AG10803 (cell line): ENCODE measurements at places on chromosomes 3 and 15.

- peak; percentile 98 for DNase-seq
These were observed 6.3 kb upstream of the PKM start for GRCh38 chr15:72237029-72237852.

DNA sequence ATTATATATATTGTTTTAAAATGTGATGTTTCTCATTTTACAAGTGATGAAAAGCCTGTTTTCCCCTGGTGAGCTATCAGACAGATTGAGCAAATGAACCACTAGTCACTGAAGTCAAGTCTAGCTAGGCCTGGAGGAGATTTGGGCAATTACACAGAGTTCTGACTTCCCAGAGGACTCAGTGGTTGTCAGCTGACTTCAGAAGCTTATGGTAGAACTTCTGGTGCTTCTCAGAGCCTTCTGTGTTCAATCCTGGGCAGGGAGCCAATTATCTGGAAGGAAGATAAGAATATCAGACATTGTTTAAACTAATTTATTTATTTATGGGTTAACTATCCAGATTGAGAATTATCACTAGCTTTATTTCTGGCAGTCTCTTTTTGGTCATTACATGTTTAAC, 37.7 kb upstream of the NAALADL2 start:
- peak; percentile 3 for DNase-seq

GRCh38 chr15:72117486-72118016, 399 bp downstream of the MYO9A start:
- peak; percentile 78 for DNase-seq

DNA sequence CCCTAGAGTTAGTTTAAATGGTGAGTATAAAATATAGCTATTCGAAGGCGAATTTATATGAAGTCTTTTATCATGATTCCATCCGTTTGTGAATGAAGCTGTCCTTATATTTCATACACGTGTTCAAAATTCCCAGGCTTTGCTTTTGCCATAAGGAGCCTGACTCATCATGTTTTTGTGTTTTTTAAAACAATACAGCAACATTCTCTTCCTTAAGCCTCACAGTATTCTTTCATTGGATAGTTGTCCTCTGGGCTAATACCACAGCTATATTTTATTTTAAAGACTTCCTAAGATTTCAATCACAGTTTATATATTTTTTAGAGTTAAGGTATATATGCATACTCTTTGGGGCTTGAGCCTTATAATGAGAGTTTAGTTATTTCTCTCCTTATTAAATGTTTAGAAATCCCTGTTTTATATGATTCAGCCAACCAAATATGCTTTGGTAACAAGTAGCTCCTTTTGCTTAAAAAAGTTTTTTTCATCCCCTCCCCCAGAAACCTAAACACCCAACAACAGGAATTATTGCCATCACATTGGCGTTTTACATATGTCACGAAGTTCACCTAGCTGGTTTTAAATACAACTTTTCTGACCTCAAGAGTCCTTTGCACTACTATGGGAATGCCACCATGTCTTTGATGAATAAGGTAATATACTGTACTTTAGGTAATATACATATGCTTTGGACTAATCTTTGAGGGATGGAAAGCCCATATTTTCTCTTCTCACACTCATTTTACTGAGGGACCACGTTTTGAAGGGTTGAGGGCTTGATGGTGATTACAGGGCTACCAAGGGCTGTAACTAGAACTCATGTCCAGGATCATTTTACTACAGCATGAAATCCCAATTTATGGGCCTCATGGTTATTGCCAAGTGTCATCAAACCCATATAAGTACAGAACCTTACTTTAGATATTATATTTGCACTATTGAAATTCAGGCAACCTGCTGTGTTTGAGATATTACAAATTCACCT, 28.5 kb downstream of the ST3GAL6 start:
- no peak for DNase-seq

GRCh38 chr3:16587047-16587680, 18.1 kb downstream of the DAZL start:
- no peak for DNase-seq

GRCh38 chr3:141150081-141150830, 81.4 kb upstream of the PXYLP1 start:
- DNase-seq, result no peak
